ENCODE measurements at places on chromosomes 7 and 10.

DNA sequence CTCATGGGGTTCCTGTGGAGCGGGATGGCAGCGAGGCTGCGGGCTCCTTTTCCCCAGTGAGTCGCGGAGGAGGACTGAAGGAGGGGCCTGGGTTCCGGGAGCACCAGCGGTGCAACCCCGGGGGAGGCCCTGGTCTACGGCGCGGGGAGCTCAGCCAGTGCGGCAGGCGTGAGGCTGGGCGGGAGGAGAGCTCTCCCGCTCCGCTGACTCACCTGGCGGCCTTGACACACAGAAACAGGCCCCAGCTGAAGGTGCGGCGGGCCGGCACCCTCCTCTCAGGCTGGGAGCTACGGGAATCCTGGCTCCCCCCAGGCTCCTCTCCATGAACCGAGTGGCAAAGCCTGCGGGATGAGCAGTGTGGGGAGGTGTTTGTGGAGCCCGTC, 6.8 kb upstream of the NOM1 start:
- no peak for DNase-seq

- no peak for DNase-seq
Observed at GRCh38 chr10:43453266-43453831, 16.4 kb downstream of the ZNF487 start.

DNA sequence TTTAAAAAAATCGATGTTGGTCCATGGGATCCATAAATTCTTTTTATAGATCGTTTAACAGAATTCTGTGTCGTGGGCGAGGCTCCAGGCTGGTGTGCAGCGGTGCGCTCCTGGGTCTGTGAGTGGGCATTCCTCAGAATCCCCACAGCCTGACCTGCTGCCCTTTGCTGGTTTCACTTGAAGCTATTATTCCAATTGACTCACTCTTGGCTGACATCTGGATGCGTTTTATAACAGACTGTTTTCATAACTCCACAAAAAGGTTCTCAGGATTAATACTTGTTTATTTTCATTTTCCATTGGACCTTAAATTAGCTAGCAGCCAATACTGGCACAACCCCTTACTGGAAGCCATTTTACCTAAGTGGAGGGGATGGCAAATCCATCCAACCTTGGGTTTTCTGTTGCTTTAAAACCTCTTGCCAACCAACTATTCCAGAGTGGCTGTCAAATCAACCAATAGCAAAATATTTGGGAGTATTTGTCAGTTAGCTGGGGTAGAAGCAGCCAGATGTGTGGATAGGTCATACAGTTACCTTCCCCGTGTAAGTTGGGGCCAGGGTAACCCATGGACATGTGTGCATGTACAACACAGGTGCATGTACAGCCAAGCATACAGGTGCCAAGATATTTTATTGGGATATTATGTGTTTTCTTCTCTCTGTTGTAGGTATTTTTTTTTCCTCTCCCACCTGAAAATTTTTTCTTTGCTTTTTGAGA, 160.7 kb upstream of the ZNF32 start:
- no peak for DNase-seq

GRCh38 chr10:114458955-114459354, 54.7 kb upstream of the AFAP1L2 start:
- no peak for DNase-seq

DNA sequence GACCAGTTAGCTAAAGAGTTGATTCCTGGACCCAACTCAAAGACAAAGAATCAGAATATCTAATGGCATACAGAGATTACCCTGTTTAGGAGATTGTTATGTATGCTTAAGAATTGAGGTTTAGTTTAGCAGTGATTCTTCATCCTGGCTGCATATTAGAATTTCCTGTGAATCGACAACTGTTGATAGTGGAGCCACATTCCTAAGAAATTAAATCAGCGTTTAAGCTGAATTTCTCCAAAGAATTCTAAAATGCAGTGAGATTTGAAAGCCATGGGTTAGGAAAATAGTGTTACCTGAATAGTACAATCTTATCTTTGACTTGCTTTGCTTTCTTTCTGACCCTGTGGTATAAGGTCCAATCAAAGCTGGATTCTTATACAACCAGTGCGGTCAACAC, 16.4 kb upstream of the FERD3L start:
- DNase-seq, result no peak
